ENCODE measurements at places on chromosomes 6 and 20.

DNA sequence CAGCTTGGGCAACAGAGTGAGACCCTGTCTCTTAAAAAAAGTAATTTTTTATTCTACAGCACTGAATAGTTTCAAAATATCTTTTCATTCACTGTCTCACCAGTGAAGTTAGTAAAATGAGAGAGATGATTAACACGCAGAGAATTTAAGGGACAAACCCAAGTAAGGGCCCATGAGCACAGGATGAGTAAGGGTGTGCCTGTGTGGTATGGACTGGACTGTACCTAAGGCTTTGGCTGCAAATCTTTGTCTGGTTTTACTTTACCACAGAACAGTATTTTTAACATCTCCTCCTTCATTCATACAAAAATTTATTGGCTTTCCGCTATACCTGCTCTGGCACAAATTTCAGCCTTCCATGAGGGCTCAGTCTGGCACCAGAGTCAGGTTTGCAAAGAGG, 433.3 kb downstream of the UTRN start:
- DNase-seq: peak; percentile 52

- no peak for DNase-seq
Observed at GRCh38 chr6:37230104-37230503, 27.5 kb upstream of the TBC1D22B start.

DNA sequence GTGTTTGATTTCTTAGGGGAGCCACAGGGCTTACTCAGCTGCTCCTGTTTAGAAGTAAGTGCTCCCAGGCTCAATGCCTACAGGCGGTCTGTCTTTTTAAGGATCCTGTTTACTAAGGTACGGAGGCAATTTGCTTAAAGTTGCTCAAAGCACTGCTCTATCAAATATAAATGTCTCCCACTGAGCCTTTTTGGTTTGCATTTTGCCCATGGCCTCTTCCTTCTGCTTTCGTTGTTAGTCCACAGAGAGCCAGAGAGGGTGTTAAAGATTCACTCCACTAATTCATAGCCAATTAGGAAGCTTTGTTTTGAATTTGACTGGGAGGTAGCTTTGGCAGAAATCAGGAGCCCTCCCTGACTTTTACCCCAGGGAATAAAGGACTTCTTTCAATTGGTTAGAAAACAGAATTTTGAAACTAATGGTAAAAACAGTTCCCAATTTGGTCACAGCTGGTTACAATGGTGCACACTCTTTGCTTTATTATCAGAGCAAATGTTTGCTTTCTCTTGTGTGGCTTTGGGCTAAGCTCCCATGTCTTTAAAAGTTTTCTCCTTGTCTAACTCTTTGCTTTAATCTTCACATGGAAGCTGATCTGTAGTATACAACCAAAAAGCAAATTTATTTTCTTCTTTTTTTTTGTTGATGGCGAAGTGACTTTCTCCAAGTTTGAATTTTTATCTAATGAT, 126.2 kb downstream of the IMPG1 start:
- DNase-seq: no peak

DNA sequence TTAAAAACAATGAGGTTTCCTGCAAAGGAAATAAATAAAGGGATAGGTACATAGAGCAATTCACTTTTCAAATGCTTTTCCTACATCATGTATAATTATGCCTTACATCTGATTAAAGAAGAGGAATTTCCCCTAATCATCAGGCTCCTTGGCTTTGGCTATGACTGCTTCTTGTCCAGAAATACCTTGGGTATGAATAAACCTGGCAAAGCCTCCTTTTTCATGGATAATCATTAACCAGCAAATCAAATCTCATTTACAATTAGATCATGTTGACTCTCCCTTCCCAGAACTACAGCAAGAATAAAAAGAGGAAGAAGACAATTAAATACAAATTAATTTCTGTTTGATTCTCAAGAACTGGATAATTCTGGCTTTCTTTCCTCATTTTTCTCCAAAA, 58.0 kb upstream of the CD2AP start:
- no peak for DNase-seq

GRCh38 chr6:113686049-113686448, 171.1 kb upstream of the MARCKS start:
- no peak for DNase-seq

DNA sequence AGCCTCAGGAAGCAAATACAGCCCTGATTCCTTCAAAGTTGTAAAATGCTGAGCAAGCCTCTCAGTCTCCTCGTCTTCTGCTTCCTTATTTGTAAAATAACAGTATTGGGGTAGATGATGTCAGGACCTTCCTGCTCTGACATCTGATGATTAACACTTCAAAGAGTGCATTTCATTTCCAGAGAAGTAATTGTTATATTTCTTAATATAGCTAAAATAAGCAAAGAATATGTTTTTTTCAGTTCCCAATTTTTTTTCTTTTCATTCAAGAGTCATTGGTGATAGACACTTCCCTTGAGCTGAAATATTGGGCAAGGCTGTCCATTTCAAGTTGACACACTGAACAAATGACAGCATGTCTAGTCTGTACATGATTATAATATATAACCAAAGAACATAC, 53.4 kb downstream of the SLX4IP start:
- no peak for DNase-seq

DNA sequence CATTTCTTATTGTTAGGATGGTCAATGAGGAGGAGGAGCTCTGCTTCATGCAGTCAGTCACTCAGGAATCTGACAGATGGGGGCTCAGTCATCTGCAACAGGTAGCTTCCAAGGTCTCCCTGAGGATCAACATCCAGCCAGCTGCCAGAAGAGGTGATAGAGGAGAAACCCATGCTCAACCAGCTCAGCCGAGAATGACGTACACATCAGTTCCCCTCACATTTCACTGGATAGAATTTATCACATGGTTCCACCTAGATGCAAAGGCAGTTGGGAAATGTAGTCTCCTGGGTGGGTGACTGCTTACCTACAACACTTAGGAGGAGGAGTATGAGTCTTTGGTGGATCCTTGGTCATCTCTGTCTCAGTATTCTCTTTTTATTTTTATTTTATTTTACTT, 144.5 kb downstream of the CEBPB start:
- peak; percentile 62 for DNase-seq

DNA sequence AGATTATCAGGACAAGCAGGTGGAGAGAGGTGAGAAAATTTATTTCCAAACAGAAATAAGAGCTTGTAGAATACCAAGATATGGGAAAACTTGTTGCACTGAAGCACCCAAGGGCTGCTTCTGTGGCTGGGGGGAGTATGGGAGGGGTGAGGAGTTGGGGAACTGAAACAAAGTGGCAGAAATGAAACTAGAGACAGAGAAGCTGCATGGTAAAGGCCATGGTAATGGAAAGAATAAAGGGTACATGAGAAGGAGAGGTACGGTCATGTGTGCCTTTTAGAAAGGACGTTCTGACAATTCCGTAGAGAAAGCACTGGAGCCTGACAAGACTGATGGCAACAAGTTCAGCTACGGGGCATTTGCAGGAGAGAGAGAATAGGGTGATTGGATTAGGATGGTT, 51.6 kb upstream of the RIN2 start:
- DNase-seq: no peak

DNA sequence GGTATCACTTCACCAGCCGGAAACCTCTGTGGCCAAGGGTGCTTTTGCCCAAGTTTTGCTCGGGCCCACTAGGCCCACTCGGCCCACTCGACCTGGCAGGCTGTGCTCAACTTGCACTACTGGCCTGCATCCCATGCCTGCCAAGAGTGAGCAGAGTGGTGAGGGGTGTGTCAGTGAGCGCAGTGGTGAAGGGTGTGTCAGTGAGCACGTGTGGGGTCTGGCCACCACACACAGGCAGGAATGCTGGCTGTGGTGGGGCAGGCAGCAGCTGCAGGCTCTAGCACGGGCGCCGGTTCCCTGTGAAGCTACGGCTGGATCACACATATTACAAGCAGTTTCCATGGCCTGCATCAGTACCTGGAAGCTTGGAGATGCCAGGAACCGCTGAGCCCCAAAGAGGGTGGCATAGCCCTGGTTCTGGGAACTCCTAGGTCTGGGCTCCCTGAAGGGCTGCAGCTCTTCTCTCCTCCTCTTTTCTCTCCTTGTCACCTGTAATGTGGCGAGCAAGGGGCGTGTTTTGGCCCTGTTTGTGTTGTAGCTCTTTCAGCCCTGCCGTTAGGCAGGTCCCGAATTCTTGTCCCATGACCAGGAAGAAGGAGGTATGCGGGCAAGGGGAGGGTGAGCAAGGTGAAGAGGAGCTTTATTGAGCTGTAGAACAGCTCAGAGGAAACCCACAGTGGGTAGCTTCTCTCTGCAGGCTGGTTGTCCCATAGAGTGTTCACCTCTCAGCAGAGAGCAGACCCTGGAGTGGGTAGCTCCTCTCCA, 51.0 kb upstream of the CLDN20 start:
- no peak for DNase-seq

DNA sequence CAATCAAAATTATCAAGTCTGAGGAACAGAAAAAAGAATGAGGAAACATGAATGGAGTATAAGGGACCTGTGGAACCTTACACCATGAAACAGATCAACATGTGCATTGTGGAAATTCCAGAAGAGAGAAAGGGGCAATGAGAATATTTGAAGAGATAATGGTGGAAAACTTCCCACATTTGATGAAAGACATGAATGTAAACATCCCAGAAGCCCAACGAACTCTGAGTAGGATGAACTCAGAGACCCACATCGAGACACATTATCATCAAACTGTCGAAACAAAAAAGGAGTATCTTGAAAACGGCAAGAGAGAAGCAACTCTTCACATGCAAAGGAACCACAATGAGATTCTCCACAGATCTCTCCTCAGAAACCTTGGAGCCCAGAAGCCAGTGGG, 371.1 kb downstream of the CDKAL1 start:
- DNase-seq: no peak

- no peak for DNase-seq
Observed at GRCh38 chr20:8515810-8516435, 383.9 kb downstream of the PLCB1 start.

- DNase-seq: no peak
Observed at GRCh38 chr20:33475381-33476152, 14.3 kb upstream of the CBFA2T2 start.

DNA sequence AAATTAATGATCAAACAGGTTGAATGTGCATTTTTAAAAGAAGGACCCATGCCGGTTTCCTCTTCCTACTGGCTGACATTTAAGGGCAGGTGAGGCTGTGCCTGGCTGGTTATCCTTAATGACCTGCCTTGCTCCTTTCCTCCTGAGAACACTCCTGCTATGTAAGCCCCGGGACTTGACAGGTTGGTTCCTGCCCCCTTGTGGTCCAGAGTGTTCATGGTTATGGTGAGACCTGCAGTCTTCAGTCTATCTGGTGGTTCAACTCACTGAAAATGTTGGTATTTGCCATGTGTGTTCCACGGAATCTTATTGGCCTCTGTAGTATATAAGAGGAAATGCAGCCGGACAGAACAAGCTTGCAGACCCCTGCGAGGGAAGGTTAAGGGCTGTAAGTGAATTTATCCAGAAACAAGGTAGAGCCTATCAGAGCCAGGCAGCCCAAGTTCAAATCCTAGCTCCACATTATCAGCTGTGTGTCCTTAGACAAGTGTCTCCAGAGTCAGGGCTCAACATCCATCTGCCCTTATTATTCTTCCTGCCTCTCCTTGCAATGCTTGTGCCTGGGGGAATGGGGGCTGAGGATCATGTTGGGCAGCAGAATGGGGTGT, 5.2 kb upstream of the BPIFA3 start:
- DNase-seq: peak; percentile 44

- DNase-seq: peak; percentile 85
Observed at GRCh38 chr6:28488916-28489365, 26.7 kb downstream of the GPX6 start.

GRCh38 chr6:138225953-138226352, 7.7 kb upstream of the PBOV1 start:
- peak; percentile 6 for DNase-seq

GRCh38 chr6:152295346-152295745, 341.8 kb downstream of the SYNE1 start:
- peak; percentile 99 for DNase-seq

DNA sequence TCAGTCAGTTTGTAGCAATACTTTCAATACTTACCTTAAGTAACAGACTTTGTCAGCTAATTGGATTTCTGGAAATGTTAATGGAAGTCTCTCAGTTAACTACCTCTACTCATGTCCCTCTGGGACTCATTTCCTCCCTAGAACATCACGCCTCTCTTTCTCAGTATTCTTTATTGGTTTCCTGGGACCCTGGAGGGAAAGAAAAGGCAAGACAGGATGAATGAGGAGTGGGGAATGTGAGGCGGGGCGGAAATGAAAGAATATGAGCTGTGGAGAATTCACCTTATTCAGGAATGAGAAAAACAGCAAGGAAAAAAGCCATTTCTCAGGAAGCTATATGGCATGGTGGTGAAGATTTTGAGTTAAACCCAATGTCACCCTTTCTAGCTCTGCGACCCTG, 62.7 kb downstream of the ANKS1A start:
- DNase-seq: no peak

- DNase-seq: no peak
Observed at GRCh38 chr6:160050022-160050421, 71.6 kb upstream of the SLC22A1 start.

DNA sequence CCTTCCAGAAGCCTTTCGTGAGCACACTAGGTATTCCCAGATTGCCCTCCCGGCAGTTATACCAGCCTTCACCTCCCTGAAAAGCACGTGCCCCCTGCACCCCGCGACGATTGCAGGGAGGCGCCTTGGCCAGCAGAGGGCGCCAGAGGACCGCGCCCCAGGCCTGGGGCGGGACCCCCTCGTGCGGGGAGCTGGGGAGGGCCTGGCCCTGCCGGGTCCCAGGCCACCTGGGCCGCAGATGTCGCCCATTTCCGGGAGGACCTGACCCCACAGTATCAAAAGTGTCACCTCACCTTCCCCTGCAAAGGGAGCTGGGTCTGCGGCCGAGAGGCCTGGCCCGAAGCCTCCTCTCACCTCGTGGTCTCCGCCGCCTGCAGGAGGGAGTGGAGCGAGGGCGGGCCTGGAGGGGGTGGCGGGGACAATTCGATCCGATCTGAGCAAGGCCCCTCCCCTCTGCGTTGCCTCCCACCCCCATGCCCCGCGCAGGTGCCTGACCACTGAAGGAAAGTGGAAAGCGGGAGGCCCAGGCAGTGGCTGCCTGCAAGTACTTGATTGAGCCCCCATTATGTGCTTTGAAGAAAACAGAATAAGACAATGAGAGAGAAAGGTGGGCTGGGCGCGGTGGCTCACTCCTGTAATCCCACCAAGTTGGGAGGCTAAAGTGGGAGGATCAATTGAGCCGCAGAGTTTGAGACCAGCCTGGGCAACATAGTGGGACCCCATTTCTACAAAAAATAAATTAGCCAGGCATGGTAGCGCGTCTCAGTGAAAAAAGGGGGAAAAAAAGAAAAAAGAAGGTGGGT, 3.5 kb upstream of the SNAI1 start:
- no peak for DNase-seq

DNA sequence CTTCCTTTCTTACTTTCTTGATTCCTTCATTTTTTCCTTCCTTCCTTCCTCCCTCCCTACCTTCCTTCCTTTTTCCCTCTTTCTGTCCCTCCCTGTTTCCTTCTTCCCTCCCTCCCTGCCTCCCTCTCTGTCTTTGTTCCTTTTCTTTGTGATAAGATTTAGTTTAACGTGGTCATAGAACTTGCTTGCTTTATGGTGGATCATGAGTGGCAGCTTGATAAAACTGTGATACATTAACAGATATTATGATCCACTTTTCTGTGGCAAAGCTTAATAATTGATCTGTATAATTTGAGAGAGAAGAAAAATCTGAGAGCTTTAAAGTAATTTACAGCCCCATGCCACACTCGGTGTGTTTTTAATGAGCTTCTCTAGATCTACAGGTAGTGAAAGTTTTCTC, 280.5 kb downstream of the RNF144B start:
- no peak for DNase-seq

All from fibroblast of mammary gland (primary cell).